ENCODE measurements at places on chromosomes 2 and 18.

DNA sequence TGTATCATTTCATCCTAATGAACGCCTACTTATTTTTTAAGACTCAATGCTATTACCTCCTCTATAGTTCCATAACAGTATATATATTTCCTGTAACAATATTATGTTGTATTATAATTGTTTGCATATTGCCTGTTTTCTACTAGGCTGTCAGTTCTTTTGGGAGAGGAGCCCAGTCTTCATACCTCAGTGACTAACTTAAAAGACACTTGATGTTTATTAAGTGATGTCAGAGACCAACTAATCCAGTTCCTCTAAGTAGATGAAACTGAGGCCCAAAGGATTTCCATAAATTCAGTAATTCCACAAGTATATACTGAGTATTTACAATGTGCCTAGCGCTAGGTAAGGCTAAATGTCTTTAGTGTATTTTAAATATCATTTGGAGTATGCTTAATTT lies 48.9 kb upstream of the AAK1 start:
- peaks cover 14% of the 10 kb centered on the region for H3K27me3 ChIP-seq
- no peaks in the 10 kb centered on the region for H3K36me3 ChIP-seq
- H3K4me1 ChIP-seq: peaks cover 18% of the 10 kb centered on the region
- H3K4me3 ChIP-seq: no peak overlapping the region

- no peaks in the 10 kb centered on the region for H3K27me3 ChIP-seq
- H3K36me3 ChIP-seq: peaks cover 3% of the 10 kb centered on the region
- no peak overlapping the region for H3K27ac ChIP-seq
- no peak for DNase-seq
- H3K4me3 ChIP-seq: no peak overlapping the region
Measured at GRCh38 chr18:57547260-57547659, 39.2 kb downstream of the FECH start.

DNA sequence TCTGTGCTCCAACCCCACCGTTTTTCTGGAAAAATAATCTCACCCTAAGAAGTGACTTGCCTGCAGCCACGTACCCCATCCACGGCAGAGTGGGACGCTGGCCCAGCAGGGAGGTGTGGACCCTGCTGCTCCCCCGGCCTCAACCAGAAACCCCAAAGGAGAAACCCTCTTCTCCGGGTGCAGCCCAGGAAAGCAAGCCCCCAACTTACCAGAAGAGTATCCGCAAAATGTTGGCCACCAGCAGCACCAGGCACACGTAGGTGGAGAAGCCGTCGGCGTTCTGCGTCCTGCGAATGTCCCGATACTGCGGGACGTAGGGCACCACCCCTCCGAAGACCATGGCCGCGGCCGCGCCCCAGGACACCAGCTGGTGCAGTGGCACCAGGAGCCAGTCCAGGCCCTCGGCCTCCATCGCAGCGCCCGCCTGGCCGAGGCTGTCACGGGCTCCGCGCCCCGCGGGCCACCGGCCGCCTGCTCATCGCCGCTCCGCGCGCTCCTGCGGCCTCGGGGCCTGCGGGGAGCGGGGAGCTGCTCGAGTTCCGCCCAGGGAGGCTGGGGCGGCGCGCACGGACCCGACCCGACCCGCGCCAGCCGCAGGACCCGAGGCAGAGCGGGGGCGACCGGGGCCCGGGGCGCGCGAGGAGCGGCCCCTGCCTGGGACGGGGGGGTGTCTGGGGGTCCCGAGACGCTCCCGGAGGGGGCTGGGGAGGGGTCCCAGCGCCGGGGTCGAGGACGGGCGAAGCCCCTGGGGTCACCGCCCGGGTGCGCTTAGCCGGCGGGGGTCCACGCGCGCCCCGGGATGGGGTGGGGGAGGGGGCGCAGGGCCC lies 725 bp downstream of the SLC66A2 start:
- H3K27me3 ChIP-seq: no peaks in the 10 kb centered on the region
- peak; percentile 51 for DNase-seq
- H3K4me1 ChIP-seq: peaks cover 26% of the 10 kb centered on the region
- peak overlapping the region; percentile 89 for H3K4me3 ChIP-seq

- peaks cover 24% of the 10 kb centered on the region for H3K36me3 ChIP-seq
- DNase-seq: no peak
- peak overlapping the region; percentile 35 for H3K27ac ChIP-seq
- no peak overlapping the region for H3K4me3 ChIP-seq
- peaks cover 46% of the 10 kb centered on the region for H3K4me1 ChIP-seq
Measured at GRCh38 chr2:216181953-216182461, 72.9 kb downstream of the XRCC5 start.

DNA sequence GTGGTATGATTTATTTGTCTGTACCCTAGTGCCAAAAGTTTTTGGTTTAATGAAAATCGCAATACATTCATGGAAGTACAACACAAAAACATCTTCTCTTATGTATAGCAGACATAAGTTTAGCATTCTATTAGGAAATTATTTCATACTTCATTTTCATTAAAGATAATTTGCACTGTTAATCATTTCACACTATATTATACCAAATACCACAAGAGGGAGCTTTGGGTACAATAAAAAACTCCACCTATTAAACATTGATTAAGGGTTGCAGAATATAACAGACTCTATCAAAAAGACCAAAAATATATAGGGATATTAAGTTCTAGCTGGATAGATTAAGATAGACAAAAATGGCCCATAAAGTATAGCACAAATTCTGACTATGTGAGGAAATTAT lies 79.0 kb downstream of the SLC66A3 start:
- no peaks in the 10 kb centered on the region for H3K27me3 ChIP-seq
- peaks cover 4% of the 10 kb centered on the region for H3K36me3 ChIP-seq
- H3K4me3 ChIP-seq: no peak overlapping the region
- H3K27ac ChIP-seq: no peak overlapping the region

- peak overlapping the region; percentile 73 for H3K4me3 ChIP-seq
- H3K27ac ChIP-seq: no peak overlapping the region
- no peaks in the 10 kb centered on the region for H3K36me3 ChIP-seq
- H3K27me3 ChIP-seq: peaks cover 28% of the 10 kb centered on the region
- H3K4me1 ChIP-seq: peaks cover 17% of the 10 kb centered on the region
Measured at GRCh38 chr2:66433945-66434678, 813 bp upstream of the MEIS1 start.

GRCh38 chr2:100394111-100394641 lies 23.3 kb downstream of the CHST10 start:
- peak overlapping the region; percentile 81 for H3K4me3 ChIP-seq
- H3K4me1 ChIP-seq: peaks cover 16% of the 10 kb centered on the region
- H3K36me3 ChIP-seq: no peaks in the 10 kb centered on the region
- peak overlapping the region; percentile 99 for H3K27ac ChIP-seq
- peak; percentile 81 for DNase-seq

GRCh38 chr2:103808814-103809213 lies 1045.1 kb upstream of the POU3F3 start:
- no peaks in the 10 kb centered on the region for H3K36me3 ChIP-seq
- H3K27ac ChIP-seq: no peak overlapping the region
- H3K27me3 ChIP-seq: no peaks in the 10 kb centered on the region
- no peaks in the 10 kb centered on the region for H3K4me1 ChIP-seq
- H3K4me3 ChIP-seq: no peak overlapping the region
- no peak for DNase-seq

- no peaks in the 10 kb centered on the region for H3K36me3 ChIP-seq
- H3K27ac ChIP-seq: no peak overlapping the region
- H3K27me3 ChIP-seq: no peaks in the 10 kb centered on the region
- no peaks in the 10 kb centered on the region for H3K4me1 ChIP-seq
- H3K4me3 ChIP-seq: no peak overlapping the region
Measured at GRCh38 chr18:67281746-67282145, 234.8 kb downstream of the DSEL start.

DNA sequence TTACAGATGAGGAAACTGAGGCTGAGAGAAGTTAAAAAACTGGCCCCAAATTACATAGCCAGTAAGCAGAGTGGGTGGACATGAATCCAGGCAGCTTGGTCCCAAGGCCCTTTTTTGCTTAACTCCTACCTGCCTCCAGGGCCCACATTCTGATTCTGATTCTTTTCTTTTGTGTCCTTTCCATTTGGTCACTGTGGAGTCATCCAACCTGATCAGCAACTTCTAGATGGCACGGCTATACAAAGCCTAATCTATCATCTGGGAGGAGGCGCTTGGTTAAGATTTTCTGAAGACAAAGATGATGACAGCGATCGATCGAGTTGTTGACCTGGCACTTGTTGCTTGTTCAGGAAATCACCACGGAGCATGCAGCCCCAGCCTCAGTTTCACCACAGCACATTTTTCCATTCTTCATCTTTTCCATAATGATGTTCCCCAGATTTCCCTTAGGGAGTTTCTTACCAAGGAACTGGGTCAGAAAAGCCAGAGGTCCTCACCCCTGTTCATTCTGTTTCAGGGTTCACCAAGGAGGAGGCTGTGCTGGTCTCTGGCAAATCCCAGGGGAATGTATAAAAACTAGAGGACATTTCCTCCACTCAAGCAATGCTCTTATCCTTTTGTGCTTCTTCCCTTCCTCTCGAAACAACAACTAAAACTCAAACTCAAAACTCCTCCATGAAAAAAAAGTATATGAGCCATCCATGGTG lies 6.9 kb upstream of the IGFBP2 start:
- H3K4me3 ChIP-seq: no peak overlapping the region
- no peak for DNase-seq
- no peak overlapping the region for H3K27ac ChIP-seq
- peaks cover 7% of the 10 kb centered on the region for H3K27me3 ChIP-seq

DNA sequence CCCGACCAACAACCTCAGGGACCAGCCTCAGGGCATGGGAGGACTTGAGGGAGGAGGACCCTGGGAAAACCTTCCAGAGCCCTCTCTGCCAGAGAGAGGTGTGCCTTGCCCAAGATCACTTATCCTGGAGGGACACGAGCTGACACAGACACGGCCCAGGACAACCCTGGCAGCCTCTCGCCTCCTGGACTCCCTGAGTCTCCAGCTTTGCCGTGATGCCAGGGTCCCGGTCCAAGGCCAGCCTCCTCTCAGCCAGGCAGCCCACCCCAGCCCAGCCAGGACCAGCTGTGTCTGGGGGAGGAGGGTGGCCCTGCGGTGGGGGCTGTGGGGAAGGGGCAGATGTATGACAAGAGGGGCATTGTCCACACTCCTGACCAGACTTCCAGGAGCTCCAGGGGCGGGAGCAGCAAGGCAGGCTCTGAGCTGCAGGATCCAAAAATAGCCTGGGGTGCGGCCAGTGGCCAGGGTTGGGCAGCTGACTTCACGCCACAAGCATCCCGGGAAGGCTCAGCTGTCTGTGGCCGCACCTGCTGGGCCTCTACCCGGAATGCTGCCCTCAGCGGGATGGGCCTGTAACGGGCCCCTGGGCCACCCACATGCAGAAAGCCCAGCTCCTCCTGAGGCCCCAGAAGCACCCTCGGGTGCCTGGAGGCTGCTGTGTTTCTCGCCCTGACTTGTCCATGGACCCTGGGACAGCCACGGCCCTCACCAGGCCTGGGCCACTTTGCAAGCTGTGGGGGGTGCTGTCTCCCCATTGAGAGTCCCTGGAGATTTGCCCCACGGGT lies 65.5 kb upstream of the GPC1 start:
- peaks cover 8% of the 10 kb centered on the region for H3K27me3 ChIP-seq
- H3K27ac ChIP-seq: no peak overlapping the region
- no peaks in the 10 kb centered on the region for H3K4me1 ChIP-seq
- DNase-seq: no peak
- H3K4me3 ChIP-seq: no peak overlapping the region

GRCh38 chr2:120231974-120232635 lies 8.9 kb upstream of the TMEM185B start:
- peak overlapping the region; percentile 92 for H3K27ac ChIP-seq
- H3K4me1 ChIP-seq: peaks cover 18% of the 10 kb centered on the region
- no peaks in the 10 kb centered on the region for H3K27me3 ChIP-seq
- H3K4me3 ChIP-seq: peak overlapping the region; percentile 93
- peak; percentile 48 for DNase-seq

GRCh38 chr2:64718250-64718885 lies 64.7 kb upstream of the SERTAD2 start:
- H3K36me3 ChIP-seq: no peaks in the 10 kb centered on the region
- no peak for DNase-seq
- H3K4me1 ChIP-seq: peaks cover 2% of the 10 kb centered on the region
- H3K27ac ChIP-seq: no peak overlapping the region
- no peaks in the 10 kb centered on the region for H3K27me3 ChIP-seq

DNA sequence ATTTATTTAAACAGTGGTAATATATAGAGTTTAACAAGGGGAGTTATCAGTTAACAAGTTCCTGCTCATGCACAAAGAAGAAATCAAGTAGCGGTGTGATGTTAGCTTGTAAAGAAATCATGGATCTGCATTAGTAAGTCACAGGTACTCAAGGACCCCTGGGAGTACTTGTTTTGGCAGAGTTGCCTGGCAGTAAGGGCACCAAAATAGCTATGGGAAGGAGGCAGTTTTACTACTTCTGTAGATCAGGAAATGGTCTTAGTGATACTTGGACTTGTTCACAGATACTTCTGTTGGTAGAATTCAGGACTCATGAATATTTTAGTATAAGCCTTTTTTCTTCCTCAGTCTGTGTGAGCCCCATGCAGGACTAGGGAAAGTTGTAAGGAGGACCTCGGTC lies 107.3 kb upstream of the IL1R2 start:
- DNase-seq: no peak
- H3K4me3 ChIP-seq: no peak overlapping the region
- no peaks in the 10 kb centered on the region for H3K27me3 ChIP-seq
- peak overlapping the region; percentile 24 for H3K27ac ChIP-seq

- H3K27ac ChIP-seq: peak overlapping the region; percentile 50
- DNase-seq: no peak
- H3K4me3 ChIP-seq: no peak overlapping the region
Measured at GRCh38 chr2:65608916-65609315, 176.5 kb upstream of the SPRED2 start.

DNA sequence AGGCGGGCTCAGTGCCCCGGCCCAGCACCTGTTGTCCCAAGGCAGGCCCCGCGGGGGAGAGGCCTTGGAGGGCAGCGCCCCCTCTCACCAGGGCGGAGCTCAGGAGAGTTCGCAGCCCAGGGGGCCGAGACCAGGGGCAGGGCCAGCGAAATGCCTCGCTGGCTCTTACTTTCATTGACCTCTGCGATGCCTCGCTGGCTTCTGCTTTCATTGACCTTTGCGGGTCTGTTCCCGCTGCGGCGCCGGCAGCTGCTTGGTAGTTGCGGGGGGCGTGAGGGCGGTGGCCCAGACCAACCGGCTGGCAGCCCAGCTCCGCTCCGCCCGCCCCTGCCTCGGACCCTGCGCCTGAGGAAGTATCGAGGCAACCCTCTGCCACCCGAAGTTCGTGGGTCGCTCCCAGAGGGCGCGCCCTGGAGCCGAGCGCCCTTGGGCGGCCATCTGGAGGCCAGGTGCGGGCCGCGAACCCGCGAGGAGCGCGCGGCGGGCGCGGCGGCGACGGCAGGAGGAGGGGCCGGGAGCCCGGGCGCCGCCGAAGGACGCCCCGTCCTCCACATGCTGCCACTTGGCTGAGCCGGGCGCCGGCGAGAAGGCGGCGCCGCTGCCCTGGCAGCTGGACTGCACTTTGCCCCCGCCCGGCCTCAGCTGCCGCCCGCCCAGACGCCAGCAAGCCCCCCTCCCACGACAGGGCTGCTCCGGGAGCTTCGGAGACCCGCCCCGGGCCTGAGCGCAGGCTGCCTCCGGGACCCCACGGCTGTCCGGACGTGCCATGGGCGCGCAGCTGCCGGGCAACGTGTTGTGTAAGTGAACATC lies 118.0 kb upstream of the MSTN start:
- H3K36me3 ChIP-seq: no peaks in the 10 kb centered on the region
- peak; percentile 29 for DNase-seq
- H3K4me1 ChIP-seq: peaks cover 18% of the 10 kb centered on the region
- H3K27ac ChIP-seq: peak overlapping the region; percentile 82
- H3K27me3 ChIP-seq: peaks cover 1% of the 10 kb centered on the region
